ENCODE measurements at places on chromosomes 2 and 18.

DNA sequence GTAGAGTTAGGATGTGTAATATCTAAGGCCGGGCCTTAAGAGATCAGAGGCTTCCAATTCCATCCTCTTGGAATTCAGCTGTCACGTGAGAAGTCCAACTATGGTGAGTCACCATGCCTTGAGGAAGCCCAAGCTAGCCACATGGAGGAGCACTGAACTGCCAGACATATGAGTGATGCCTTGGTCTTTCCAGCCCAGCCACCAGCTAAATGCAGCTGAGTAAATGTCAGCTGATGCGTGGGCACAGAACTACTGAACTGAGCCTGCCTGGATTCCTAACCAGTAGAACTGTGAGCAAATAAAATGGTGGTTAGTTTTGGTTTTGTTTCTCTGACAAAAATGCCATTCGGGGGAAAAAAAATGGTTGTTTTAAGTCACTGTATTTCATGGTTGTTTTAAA is 153.7 kb upstream of the SERTAD2 start:
- peak; percentile 68 for DNase-seq

- DNase-seq, result no peak
These were observed 17.3 kb downstream of the EN1 start for GRCh38 chr2:118830118-118830517.

- no peak for DNase-seq
These were observed 475.8 kb downstream of the LRRTM4 start for GRCh38 chr2:77046339-77046738.

GRCh38 chr2:59932341-59932740 is 621.1 kb downstream of the BCL11A start:
- DNase-seq, result no peak

- DNase-seq, result no peak
These were observed 236.7 kb downstream of the TMX3 start for GRCh38 chr18:68478246-68478645.

GRCh38 chr2:310994-311393 is 23.1 kb upstream of the ALKAL2 start:
- no peak for DNase-seq

DNA sequence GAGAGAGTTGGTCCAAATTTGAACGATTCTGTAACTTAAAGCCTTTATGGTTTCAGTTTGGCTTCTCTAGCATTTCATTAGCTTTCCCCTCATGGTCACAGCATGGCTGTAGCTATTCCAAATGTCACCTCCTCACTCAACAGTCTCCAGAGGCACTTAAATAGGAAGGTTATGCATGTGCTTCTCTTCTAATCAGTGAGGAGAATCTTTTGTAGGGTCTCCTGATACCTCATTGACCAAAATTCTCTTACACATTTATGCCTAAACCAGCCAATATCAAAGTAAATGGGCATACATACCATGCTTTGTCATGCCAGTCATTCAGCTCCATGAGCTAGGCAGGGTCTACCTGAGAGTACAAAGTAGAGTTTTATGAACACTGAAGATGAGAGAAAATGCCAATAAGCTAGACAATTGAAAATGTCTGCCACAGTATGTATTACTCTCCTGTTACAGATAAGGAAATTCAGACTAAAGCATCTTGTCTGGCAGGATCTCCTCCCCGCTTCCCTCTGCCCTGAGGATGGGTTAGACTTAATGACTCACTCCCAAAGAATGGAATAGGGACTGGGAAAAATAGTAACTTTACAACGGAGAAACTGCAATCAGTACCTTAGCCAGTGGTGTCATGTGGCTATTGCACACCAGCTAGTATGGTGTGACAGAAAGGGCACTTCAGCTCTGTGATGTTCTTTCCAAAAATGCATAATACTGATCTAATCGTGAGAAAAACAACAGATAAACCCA is 15.4 kb downstream of the DSG2 start:
- no peak for DNase-seq

- no peak for DNase-seq
These were observed 107.1 kb upstream of the DNMT3A start for GRCh38 chr2:25448808-25449207.

- DNase-seq, result no peak
These were observed 138.5 kb upstream of the SLC35G4 start for GRCh38 chr18:11470941-11471340.

DNA sequence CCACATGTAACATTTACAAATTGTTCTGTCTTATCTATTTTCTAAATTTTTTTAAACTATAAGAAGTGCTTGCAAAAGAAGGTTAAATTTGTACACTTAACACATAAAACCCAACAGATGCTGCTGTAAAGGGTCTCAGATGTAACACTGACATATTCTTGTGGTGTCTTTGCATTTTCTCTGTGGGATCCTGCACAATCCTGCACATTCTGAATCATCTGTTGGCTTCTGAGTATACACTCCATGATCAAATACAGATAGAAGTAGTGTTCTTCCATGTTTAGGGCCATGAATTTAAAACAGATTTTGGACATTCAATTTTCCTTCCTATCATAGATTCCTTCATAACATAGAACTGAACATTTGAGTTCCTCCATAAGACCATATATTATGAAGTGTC is 89.0 kb downstream of the SPRED2 start:
- DNase-seq, result no peak

DNA sequence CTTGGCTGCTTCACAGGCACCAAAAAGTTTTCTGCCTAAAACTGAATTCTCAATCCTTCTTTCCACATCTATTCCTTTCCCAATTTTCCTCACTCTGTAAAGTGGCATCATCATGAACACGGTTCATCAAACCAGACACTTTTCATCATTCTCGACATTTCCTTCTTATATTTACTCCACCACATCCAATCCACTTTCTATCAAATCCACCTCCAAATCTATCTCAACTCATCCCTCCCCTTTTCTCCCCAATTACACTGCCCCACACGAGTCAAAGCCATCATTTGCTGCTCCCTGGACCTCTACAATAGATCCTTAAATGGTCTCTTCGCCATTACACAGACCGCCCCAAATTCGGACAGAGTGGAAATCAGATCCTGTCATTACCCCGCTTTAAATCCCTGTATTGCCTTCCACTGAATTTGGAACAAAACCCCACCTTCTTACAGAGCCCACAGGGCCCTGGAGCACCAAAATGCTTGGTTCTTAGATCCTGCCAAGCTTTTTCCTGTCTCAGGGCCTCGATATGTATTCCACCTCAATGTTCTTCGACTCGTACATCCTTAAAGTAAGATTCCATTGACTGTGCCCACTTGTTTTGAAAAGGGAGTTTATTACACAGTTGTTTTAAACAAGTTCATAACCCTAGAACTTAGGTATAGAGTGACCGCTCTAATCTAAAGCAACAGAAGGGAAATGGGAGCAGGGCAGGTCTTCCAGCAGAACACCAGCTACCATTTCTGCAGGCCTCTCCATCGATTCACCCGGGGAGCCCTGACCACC is 856 bp downstream of the ACAA2 start:
- no peak for DNase-seq

- DNase-seq, result no peak
These were observed 204.2 kb downstream of the GBX2 start for GRCh38 chr2:235963853-235964577.

DNA sequence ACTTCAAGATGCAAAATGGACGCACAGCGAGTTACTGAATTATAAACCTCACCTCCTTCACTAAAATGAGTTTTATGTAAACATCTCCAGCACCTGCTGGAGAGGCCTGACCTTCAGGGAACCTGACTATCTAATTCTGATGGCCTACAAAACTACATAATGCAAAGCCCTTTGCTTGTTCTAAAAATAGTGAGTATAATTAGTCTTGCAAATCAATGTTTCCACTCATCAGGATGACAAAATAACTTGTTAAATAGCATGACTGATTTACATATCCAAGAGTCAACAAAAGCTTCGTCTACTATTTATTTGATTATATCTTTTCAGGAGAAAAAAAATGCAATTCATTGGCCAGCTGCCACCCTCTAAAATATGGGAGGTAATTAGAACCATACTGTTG is 326.3 kb upstream of the MC4R start:
- DNase-seq, result no peak

DNA sequence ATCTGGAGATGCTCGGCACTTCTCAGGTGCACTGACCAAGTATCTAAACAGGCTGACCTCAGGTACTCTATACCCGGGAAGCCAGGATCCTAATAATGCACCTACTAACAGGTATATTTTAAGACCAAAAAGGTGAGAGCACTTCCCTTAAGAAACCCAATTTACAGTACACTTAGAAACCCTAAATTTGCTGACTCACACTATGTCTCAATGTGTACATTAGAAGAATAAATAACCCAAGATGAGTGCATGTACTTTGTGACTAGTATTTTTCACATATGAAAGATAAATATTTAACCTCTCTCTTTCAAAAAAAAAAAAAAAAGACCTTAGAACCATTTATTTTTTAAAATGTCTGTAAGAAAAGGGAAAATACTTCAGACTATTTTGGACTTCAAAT is 118.8 kb downstream of the ZNF516 start:
- no peak for DNase-seq

GRCh38 chr2:100895402-100895801 is 75.5 kb downstream of the NPAS2 start:
- DNase-seq, result no peak

- no peak for DNase-seq
These were observed 155.2 kb downstream of the PXDN start for GRCh38 chr2:1588978-1589621.

- peak; percentile 63 for DNase-seq
These were observed 998 bp downstream of the RNF149 start for GRCh38 chr2:101307503-101307902.

GRCh38 chr18:78919956-78920355 is 59.7 kb upstream of the SALL3 start:
- no peak for DNase-seq

GRCh38 chr2:42523341-42523740 is 29.6 kb upstream of the KCNG3 start:
- no peak for DNase-seq

- DNase-seq, result no peak
These were observed 76.1 kb downstream of the COL3A1 start for GRCh38 chr2:189050165-189050712.

GRCh38 chr2:237524631-237525030 is 37.6 kb downstream of the MLPH start:
- no peak for DNase-seq

DNA sequence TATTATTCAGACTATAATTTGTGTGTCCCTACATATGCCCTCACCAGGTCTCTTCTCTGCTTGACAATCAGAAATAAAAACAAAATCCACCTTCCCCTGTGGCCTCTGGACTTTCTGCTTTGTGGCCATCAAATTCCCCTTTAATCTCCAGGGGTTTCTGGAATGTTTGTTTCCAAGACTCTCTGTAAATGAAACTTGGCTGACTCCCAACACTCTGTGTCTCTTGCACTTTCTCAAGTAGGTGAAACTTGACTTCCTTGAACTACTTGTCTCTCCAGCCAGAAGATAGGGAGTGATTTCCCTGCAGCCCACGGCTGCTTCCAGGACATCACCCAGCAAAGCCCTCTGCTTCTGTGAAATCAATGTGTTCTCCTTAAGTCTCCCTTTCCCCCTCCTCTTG is 54.1 kb upstream of the AQP4 start:
- DNase-seq, result no peak

- no peak for DNase-seq
These were observed 177.7 kb downstream of the TMEM247 start for GRCh38 chr2:46657042-46657504.

GRCh38 chr2:6864923-6865345 is 773 bp downstream of the CMPK2 start:
- DNase-seq, result peak; percentile 37

GRCh38 chr2:240169486-240170353 is 29.3 kb upstream of the OTOS start:
- DNase-seq, result no peak

GRCh38 chr2:66434679-66435548 is at the start of gene MEIS1:
TSS of gene MEIS1 (plus strand) at chr2:66435125. CDS start at chr2:66435857, 732 bp downstream.
- peak; percentile 55 for DNase-seq

DNA sequence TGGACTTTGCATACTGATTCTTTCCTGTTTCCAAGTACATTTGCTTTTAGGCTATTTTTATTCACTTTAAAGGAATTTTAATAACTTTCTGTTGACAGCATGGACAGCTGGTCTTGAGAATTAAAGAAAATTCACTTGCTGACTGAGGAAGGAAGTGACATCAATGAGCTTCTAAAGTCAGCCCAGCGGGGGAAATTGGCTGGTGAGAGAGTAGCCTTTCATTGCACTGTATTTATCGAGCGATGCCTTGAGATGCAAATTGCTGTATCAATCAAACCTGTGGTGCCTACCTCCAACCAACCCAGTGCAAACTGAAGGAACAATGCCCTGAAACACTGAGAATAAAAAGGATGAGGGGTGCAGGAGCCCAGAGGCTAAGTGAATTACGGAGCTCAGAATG is 91.4 kb upstream of the AQP4 start:
- DNase-seq, result no peak

GRCh38 chr2:133490411-133490980 is 77.8 kb downstream of the NCKAP5 start:
- no peak for DNase-seq

GRCh38 chr18:27164905-27165304 is 20.2 kb downstream of the CHST9 start:
- DNase-seq, result no peak

DNA sequence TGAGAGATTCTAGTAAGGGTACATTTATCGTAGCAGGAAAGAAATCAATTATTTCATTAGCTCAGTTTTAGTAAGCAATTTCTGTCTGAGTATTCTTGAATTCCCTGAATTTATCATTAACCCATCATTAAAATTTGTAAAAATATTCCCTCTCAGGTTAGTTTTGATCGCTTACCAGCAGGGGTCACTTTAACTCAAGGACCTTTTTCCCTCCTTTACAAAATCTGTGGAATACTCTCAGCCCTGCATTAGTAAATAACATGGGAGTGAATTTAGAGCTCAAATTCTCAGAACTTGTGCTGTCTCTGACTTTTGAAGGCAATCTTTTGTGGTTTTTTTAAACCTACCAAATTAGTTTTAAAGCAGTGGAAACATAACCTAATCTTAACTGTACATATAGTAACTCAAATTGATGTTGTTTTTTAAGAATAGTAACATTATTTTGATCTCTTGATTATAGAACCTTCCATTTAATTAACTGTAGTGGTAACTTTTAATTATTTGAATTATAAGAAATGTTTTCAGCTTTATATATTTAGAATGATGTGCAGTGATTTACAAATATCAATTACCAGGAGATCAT is 97.2 kb downstream of the AGPS start:
- DNase-seq, result no peak

DNA sequence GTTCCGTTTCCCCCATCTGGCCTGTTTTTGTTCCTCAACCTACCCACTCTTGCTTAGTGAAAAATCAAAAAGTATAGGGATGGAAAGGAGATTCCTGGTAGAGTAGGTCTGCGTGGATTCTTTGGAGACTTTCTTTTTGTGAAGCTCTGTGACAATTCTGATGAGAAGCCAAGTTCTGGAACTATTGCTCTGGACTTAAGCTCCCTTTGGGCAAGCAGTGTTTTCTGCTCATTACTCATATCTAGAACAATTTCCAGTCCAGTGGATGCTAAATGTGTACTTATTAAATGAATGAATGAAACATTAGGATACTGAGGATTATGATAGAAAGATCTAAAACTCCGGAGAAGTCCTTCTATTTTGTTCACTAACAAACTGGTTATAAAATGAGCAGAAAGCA is 76.5 kb downstream of the SOCS6 start:
- no peak for DNase-seq

- DNase-seq, result no peak
These were observed 39.4 kb downstream of the ACTR2 start for GRCh38 chr2:65267008-65267407.

Measured in stimulated activated CD8-positive, alpha-beta memory T cell treated with anti-CD3 and anti-CD28 coated beads, Interleukin-4, amount 100 ng/mL, for 48 hours (primary cell).